Renal cortex interstitium (tissue), 15 donors: ENCODE measurements at places on chromosomes 2 and 18. TPM values are rescaled to one million over a fixed set of nuclear protein-coding genes. Genes with fewer than 3 reads are reported as not detected.

DNA sequence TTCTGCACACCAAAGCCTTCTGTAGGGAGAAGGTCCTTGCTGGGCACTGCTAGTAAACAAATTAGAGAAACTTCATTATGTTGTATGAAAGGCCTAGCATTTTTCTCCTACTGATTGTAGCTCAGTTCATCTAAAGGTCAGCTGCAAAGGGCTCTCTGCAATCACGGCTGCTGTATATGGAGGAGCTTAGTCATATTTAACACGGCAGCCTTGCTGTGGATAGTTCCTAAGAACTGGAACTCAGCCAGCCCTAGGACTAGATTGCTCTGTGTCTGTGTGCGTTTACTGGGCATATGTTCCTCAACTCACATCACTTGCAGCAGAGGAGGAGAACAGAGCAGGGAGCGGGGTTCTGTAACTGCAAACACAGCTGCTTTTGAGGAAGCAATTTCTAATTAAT is 1103.9 kb upstream of the KLHL29 start:
- DNase-seq = no peak

- DNase-seq = no peak
Measured at GRCh38 chr2:30963184-30963583, 155.9 kb upstream of the CAPN13 start.

DNA sequence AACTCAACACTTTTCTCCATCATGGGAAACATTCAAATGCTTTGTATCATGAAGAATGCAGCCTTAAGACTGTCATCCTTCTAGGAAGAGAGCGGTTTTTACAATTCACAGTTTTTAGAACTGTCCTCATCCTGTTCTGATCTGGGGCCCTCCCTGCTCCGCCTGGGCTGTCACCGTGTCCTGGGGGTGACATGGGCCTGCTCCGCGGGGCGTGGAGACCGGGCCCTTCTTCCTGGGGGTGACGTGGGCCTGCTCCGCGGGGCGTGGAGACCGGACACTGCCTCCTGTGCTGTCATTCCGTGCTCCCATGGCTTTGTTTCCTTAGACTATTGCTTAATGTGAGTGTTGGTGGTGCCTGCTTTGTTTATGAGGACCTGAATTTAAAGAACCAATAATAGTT is 122.8 kb downstream of the TMEM18 start:
- no peak for DNase-seq

DNA sequence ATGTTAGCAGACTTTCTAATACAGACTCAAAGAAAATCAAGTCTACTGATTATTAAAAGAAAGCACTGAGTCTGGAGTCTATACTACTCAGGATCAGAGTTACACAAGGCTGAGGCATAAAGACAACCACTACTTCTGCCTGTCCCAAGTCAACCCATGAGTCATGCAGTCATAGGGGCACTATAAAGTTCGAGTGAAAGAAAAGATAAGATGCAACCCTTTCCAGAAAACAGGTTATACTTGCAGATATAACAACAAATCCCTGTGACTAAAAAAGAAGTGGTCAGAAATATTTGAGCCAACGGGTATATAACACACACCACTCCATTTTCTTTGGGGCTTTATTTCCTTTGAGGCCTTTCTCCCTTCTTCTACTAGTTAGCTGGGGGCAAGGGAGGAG is 18.6 kb upstream of the SCRN3 start:
- no peak for DNase-seq

GRCh38 chr2:216056739-216057138 is 24.9 kb downstream of the PECR start:
- DNase-seq = no peak

The MRPL30 gene
- 46.5 TPM for polyA plus RNA-seq

- DNase-seq = no peak
Measured at GRCh38 chr2:204971206-204971907, 426.1 kb downstream of the PARD3B start.

DNA sequence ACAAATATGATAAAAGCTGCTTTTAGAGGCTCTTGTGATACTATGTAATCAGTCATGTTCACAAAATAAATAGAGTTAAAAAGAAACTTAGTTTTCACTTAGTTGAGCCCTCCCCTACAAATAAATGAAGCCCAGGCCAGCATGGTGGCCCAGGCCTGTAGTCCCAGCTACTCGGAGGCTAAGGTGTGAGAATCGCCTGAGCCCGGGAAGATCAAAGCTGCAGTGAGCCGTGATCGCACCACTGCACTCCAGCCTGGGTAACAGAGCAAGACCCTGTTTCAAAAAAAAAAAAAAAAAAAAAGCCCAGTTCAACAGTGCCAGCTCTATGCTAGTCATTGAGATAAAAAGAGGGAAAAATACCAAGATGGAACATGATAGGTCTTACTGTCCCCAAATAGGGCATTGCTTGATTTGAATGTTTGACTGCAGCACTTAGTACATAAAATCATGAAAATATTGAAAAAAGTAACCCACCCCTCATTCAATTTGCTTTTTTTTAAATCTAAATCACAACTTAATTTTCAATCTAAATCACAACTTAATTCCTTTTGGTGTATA is 1.5 kb downstream of the ASNSD1 start:
- DNase-seq = no peak

The THUMPD2 gene
- 18.1 TPM for polyA plus RNA-seq

GRCh38 chr18:28189400-28190239 is 12.7 kb upstream of the CDH2 start:
- no peak for DNase-seq

The DPP10 gene
- 13.1 TPM for polyA plus RNA-seq

GRCh38 chr2:162390801-162391200 is 46.9 kb downstream of the GCA start:
- no peak for DNase-seq

DNA sequence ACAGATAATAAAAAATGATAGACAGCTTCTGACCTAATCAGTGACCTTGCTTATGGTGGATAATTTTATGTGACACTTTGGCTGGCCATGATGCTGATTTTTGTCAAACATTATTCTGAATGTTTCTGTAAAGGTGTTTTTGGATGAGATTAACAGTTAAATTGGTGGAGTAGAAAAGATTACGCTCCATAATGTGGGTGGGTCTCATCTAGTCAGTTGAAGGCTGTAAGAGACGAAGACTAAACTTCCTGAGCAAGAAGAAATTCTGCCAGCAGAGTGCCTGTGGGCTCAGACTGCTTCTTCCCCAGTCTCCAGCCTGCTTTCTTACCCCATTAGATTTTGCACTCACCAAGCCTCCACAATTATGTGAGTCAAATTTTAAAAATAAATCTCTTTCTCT is 214.9 kb upstream of the ITGA4 start:
- no peak for DNase-seq

DNA sequence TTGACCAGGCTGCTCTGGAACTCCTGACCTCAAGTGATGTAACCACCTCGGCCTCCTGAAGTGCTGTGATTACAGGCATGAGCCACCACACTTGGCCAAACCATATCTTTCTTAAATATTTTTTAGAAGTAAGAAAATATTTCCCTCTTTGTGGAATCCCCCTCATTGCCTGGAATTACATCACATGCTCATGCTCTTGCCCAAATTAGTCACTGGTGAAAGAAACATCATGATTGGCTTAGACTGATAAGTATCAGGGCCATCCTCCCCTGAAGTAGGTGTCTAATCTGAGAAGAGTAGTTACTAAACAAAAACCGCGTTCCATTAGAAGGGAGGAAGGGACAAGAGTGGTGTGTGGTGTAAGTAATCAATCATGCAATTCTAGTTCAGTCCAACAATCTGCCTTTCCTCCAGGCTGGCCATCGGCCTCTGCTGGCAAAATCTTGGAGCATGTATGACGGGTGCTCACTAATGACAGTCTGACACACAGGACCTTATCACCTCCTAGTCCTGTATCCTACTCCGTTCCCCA is 52.3 kb upstream of the SCG2 start:
- no peak for DNase-seq

The CNDP1 gene
- polyA plus RNA-seq = 1.3 TPM
